Brain microvascular endothelial cell (primary cell): ENCODE measurements at places on chromosomes 1 and 21.

- no peak for DNase-seq
Observed at GRCh38 chr1:14340002-14340785, 258.3 kb upstream of the KAZN start.

DNA sequence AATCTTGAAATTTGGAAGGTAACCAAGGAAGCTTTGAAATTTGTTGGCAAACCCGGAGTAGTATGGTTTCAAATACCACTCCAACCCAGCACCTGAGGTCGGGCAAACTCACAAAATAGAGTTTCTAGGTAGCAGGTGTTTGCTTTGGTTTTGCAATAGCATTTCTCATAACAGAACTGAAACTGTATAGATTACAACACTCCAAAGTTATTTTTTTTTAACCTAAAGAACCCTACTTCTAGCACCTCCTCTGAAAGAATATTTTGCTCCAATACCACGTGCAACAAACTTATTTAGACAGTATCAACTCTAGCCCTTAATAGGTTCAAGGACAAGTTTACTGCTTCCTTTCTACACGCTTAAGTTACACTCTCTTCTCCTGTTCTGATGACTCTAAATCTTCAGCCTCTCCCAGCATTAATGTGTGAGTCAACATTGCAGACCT lies 178.5 kb upstream of the FMN2 start:
- DNase-seq: no peak

GRCh38 chr1:88877382-88877825 lies 14.0 kb downstream of the GTF2B start:
- DNase-seq: peak; percentile 12

DNA sequence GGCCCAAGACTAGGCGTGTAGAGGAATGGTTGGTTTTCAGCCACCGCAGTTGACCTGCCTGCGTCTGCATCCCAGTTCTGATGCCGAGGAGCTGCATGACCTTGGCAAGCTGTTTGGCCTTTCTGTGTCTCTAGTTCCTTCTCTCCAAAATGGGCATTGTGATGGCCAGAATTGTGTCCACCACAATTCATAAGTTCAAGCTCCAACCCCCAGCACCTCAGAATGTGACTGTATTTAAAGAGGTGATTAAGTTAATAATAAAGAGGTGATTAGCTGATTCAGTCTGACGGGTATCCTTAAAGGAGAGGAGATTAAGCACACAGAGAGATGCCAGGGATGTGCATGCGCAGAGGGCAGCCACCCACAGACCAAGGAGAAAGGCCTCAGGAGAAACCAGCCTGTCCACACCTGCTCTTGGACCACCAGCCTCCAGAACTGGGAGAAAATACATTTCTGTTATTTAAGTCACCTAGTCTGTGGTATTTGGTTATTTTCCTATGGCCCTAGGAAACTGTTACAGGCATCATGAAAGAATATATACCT lies 28.5 kb downstream of the MAB21L3 start:
- DNase-seq: no peak

GRCh38 chr1:200888349-200888838 lies 6.3 kb upstream of the INAVA start:
- DNase-seq: no peak

GRCh38 chr1:110749960-110750359 lies 75.2 kb upstream of the KCNA3 start:
- DNase-seq: no peak

- DNase-seq: no peak
Observed at GRCh38 chr1:62439652-62440371, 3.0 kb downstream of the USP1 start.

DNA sequence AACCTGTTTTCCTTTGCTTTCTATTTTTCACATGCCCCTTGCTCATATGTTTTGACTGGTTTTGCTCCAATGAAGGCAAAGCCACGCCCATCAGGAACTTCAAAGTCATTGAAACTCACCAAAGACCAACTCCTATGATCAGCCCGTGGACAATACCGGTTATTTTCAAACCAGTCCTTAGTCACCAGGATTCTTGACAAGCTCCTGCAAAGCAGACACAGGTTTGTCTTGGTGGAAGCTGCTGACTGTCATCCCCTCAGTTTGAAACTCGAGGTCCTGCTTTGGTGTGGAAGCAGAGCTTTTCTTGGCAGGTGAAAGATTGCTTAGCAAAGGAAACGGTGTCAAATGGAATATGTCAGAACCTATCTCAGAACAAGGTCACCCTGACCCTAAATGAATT lies 384.7 kb upstream of the CXADR start:
- no peak for DNase-seq
